ENCODE measurements at places on chromosomes 11 and 22.

DNA sequence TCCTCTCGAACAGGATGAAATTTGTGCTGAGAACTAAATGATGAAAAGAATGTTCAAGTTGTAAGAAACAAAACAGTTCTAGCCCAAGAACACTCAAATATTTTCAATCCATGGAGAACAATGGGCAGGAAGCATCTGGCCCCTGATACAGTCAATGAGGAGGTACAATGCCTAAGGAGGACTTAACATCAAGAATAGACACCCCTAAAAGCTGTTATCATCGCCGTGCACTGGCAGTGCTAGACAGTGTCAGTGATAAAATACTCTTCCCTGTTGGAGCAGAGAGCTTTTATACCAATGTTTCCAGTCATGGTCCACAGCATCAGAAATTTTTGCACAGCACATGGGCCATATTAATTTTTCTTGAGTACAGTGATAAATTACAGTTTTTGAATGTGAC is 20.2 kb upstream of the VSTM5 start:
- no peak for DNase-seq

- DNase-seq, result no peak
Measured at GRCh38 chr11:108887436-108888238, 222.8 kb downstream of the DDX10 start.

DNA sequence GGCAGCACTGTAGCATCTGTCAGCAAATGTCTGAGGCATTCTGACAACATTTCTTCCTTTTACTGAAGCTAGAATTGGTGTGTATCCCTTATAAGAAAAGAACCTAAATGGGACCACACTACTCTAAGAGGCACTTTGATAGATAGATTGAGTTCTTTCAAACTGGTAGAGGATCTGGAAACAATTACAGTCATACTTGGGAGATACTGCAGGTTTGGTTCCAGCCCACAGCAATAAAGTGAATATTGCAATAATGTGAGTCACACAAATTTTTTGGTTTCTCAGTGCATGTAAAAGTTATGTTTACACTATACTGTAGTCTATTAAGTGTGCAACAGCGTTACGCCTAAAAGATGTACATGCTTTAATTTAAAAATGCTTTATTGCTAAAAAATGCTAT is 96.9 kb downstream of the SBF2 start:
- no peak for DNase-seq

DNA sequence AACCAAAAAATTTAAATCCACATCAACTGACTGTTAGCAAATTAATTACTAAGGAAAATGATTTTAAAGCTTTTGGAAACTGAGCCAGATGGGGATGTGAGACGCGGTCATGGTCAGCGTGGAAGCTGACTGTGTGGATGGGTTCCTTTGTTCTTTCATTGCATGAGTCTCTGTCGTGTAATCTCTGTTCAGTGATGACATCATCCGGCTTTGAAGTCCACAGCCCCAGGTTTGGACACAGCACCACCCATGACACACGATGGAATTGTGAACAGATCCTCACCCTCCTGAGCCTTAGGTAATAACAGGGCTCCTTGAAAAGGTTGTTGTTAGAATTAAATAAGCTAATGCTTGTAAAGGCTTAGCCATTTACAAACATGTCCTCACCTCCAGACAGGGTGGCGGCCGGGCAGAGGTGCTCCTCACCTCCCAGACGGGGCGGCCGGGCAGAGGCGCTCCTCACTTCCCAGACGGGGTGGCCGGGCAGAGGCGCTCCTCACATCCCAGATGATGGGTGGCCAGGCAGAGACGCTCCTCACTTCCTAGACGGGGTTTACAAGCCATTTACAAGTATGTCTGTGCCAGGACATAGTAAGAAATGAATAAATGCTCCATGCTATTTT is 677.3 kb downstream of the TBC1D22A start:
- no peak for DNase-seq

DNA sequence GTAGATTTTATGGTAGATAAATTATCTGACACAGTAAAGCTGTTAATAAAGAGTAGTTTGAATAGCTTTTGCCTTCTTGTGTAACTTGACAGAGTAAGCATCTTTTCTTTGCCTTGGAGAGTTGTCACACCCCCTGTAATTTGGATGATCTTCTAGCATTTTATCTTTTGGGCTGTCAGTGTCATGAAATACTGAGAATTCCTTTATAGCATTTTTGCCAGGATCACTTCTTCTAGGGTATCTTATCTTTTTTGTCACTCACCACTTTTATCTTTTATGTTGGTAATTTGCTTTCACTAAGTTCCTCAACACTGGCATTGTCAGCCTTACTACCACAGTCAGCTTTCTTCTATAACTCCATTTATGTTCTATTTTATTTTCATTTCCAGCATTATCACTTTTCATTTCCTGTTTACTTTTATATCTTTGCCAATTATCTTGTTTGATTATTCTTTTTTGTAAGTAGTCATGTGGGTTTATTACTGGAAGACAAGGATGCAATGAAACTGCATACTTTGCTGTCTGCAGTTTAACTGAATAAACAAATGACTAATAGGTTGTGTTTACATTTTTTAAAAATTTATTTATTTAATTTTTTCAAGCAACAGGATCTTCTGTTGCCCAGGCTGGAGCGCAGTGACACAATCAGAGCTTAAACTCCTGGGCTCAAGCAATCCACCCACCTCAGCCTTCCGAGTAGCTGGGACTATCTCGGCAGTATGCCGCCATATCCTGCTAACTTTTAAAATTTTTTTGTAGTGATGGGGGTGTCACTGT is 28.1 kb upstream of the ACAT1 start:
- no peak for DNase-seq

- DNase-seq, result no peak
Measured at GRCh38 chr11:70135625-70136059, 57.5 kb downstream of the ANO1 start.

DNA sequence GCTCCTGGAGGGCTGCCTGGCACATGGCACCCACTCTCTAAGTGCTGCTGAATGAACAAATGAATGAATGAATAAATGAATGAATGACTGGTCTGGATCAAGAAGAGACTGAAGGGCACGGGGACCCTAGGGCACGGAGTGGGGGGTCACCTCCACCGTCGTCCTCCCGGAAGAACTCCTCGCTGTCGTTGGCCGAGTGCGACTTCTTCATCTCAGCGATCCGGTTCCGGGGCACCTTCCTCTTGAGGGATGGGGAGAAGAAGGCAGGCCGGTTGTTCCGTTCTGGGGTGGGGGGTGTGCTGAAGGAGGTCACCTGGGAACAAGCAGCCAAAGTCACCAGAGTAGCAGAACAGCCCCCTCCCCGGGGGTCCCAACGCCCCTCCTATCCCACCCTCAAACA is 36.0 kb downstream of the NUP50 start:
- no peak for DNase-seq

- no peak for DNase-seq
Measured at GRCh38 chr11:65445604-65446445, 23.2 kb downstream of the NEAT1 start.

DNA sequence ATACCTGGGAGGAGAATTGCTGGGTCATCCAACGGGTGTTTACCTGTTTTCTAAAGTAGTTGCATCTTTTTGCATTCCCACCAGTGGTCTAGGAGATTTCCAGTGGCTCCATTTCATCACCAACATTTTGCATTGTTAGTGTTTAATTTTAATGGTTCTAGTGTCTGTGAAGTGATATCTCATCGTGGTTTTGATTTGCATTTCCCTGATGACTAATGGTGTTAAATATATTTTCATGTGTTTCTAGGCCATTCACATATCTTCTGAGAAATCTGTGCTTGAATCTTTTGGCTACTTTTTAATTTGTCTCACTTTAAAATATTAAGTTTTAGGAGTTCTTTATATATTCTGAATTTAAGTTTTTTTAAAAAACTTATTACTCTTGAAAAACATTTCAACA is 439.6 kb downstream of the TMEM135 start:
- DNase-seq, result no peak

DNA sequence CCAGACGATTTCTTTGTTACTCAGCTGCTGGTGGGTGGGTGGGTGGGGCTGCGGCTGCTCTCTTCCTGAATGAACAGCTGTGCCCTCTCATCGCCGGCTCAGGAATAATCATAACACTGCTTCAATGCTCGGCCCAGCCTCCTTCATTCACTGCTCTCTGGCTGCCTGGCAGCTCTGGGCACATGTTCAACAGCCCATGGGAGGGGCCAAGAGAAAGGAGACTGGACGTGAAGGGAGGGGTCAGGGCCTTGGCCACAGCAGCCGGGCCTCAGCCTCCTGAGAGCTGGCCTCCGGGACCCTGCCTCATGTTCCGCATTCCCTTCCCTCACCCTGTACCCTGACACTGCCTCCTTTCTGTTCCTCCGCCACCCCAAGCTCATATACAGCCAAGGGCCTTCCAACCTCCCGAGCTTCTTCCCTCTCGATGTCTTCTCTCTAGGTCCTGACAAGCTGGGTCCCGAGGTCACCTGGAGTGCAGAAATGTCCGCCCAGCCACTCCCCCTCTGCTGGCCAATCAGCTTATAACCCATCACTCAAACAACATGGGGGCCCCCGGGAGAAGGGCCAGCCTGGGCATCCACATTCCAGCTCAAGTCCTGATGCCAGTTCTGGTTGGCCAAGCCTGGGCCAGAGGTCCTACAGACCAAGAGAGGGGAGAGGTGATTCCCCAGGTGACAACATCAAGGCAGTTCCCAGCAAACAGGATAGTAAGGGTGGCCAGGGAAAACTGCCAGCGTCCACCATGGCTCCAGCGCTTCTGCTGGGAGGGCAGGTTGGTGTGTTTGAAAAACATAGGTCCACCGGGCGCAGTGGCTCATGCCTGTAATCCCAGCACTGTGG is 3.2 kb upstream of the CSDC2 start:
- DNase-seq, result no peak

DNA sequence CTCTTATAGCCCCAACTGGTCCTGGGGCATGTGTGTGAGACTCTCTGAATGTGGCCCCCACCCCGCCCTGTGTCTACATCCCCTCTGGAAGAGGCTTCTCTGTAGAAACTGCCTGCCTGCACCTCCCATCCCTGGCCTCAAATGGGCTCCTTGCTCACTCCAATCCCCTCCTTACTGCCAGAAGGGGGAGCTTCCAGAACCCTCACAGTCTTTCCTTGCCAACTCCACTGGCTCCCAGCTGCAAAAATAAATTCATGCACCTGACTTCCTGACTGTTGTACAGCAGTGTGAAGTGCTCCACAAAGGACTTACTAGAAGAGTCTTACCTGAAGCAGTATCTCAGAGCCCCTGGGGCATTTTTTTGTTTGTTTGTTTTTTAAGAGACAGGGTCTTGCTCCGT is 15.2 kb upstream of the SERPIND1 start:
- DNase-seq, result no peak

GRCh38 chr11:72755713-72756285 is 3.6 kb upstream of the ARAP1 start:
- no peak for DNase-seq

- DNase-seq, result no peak
Measured at GRCh38 chr22:33519071-33519973, 401.0 kb downstream of the LARGE1 start.

- no peak for DNase-seq
Measured at GRCh38 chr11:82930734-82931133, 29.2 kb downstream of the DDIAS start.

- no peak for DNase-seq
Measured at GRCh38 chr11:66160709-66161108, 90.6 kb downstream of the PACS1 start.

DNA sequence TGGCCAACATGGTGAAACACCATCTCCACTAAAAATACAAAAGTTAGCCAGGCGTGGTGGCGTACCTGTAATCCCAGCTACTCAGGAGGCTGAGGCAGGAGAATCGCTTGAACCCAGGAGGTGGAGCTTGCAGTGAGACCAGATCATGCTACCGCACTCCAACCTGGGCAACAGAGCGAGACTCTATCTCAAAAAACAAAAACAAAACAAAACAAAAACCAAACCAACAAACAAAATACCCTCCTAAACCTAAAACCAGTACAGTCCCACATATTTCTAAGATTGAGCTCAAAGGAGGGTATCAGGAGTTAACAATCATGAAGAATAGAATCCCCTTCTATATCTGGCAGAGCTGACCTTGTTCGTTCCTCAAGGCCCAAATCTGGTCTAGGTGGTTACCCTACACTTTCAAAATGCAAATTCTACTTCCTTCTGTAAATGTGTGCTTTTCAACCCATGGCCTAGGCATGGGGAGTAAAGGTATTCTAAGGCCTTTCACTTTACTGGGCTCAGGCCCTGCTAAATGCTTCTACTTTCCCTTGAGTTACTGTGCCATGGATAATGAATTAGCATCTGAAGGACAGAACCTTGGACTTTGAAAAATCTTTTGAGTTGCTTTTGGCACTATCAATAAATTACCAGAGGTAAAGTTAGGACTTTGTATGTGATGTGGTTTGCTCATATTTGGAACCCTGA is 10.4 kb upstream of the PPP2R1B start:
- no peak for DNase-seq

- DNase-seq, result no peak
Measured at GRCh38 chr11:37830529-37830928, 1232.5 kb upstream of the RAG2 start.

GRCh38 chr11:77062924-77063323 is 3.8 kb upstream of the CAPN5 start:
- DNase-seq, result no peak

GRCh38 chr22:25068707-25069106 is 116.2 kb downstream of the KIAA1671 start:
- DNase-seq, result no peak

DNA sequence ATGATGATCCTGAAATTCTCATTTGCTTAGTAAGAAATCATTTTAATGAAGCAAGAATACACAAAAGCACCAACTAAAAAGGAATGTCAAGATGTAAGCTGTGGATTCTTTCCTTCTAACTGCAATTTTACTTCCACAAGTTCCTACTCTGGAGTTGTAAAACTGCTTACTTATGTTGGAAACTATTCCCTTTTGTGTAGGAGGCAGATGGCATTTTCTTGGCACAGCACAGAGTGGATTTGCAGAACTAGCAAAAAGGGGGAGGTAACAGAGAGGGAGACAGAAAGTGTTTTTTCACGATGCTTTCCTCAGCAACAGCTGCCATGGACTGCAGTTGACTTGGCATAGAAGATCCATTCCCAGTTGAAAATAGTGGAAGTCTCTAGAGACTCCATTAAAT is 1112.0 kb upstream of the RAG2 start:
- no peak for DNase-seq

Measured in stimulated activated CD8-positive, alpha-beta memory T cell treated with anti-CD3 and anti-CD28 coated beads, Interleukin-15, amount 100 ng/mL, for 24 hours (primary cell).